ENCODE measurements at places on chromosomes 11 and 22.

GRCh38 chr11:94549146-94549545, 5.4 kb downstream of the FUT4 start:
- DNase-seq: no peak

- no peak for DNase-seq
These were observed 43.8 kb downstream of the KCNQ1OT1 start for GRCh38 chr11:2655834-2656622.

DNA sequence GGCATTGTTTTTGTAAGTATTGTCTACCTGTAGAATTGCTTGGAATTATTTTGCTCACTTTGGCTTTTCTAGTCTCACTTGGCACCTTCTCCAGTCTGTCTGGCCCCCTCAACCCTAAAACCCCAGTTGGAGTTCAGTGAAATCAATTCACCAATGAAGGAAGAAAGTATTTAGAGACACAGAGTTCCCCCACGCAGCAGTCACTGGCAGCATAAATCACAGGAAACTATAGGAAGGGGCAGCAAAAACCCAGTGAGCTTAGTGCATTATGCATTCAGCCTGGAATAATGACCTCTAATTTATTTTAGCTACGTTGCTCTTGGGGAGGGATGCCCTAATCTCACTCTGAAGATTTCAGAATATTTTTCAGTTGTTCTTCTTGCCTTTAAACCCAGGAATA, 204.7 kb upstream of the BLID start:
- no peak for DNase-seq

DNA sequence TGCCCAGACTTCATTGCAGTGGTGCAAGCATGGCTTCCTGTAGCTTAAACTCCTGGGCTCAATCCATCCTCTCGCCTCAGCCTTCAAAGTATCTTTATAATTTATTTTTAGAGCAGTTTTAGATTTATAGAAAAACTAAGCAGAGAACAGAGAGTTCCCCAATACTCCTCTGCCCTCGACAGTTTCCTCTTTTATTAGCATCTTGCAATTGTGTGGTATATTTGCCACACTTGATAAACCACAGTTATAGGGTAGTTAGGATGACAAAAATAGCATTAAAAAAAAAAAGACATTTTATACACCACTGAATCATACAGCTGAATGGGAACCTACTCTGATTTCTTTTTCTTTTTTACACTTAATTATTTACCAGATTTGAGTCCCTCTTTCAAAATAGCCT, 31.2 kb downstream of the MS4A2 start:
- DNase-seq: no peak

DNA sequence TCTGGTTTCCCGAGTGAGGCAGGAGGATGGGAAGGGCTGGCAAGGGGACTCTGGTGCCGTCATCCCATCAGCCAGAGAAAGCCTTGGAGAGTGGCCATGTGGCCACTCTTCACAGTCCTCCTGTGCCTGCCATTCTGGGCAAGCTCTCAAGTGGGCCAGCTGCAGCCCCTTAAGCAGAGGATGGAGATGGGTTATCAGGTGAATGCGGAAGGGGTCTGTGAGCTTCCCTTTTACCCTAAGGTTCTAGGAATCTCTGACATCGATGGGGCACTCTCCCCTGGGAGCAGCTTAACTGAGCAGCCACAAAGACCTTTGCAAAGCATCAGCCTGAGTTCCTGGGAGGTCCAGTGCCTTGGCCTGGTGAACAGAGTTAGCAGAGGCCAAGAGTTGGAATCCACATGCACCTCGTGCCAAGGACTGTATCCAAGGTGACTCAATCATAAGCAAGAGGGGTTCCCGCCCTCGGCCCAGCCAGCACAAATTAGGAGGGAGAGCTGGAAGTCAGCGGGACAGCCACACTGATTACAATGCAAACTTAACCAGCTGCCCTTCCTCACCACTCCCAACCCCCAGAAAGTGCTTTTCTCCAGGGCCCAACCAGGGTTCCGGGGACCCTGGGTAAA, 193.6 kb downstream of the BUD13 start:
- DNase-seq: no peak

GRCh38 chr11:57499983-57500461, 15.5 kb downstream of the SLC43A1 start:
- no peak for DNase-seq

DNA sequence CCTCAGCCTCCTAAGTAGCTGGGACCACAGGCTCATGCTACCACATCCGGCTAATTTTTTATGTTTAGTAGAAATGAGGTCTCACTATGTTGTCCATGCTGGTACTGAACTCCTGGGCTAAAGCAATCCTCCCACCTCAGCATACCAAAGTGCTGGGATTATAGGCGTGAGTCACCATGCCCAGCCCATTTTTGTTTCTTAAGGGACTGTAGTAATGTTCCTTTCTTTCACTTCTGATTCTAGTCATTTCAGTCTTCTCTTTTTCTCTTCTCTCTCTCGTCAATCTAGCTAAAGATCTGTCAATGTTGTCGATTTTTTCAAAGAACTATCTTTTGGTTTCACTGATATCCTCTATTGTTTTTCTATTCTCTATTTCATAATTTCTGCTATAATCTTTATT, 111.0 kb upstream of the APOA1 start:
- no peak for DNase-seq

GRCh38 chr11:66443602-66444001, 5.0 kb upstream of the MRPL11 start:
- DNase-seq: no peak

DNA sequence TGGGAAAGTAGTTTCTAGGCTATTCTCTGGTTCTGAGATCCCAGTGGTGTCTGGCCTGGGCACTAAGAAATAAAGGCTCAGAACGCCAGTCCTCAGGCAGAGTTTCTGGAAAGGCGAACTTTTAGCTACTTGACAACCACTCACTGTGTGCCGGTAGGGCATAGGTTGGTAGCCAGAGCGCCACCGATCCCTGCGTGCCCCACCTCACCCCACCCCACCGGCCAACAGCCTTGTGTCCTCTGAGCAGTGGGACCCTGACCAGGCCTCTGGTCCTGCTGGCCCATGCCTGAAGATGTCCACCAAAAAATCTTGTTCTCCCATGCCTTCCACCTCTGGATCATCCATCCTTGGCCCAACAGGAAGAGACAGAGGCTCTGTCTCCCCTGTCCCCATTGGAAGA, 118.0 kb downstream of the FEZ1 start:
- no peak for DNase-seq

DNA sequence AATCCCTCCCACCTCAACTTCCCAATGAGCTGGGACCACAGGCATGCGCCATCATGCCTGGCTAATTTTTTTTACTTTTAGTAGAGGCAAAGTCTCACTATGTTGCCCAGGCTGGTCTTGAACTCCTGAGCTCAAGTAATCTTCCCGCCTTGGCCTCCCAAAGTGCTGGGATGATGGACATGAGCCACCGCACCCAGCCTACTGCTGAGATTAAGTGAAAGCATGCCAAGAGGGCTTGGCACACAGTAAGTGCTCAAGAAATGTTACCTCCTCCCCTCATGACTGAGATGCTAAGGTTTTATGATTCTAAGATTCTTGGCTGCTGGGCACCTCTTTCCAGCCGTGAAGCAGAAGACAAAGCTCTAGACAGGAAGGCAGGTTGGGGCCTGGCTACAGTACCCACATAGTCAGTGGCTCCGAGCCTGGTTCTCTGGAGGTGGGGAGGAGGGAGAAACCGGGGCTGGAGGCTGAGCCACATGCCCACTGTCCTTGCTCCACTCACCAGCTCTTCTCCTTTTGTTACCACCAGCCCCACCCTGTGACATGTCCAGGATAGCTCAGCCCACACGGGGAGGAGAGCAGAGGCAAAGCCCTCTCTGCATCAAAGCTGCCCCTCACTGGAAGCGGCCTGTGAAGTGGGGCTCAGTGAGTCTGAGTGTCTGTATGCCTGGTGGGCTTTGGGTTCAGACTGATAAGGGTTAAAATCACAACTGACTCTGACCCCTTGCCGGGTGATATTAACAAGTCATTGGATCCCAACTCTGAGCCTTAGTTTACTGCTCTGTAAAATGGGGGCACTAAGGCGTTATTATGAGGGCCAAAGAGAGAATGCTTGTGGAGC, 12.9 kb downstream of the ARHGEF17 start:
- DNase-seq: no peak

- DNase-seq: no peak
These were observed 744 bp upstream of the MCM5 start for GRCh38 chr22:35399114-35399677.

DNA sequence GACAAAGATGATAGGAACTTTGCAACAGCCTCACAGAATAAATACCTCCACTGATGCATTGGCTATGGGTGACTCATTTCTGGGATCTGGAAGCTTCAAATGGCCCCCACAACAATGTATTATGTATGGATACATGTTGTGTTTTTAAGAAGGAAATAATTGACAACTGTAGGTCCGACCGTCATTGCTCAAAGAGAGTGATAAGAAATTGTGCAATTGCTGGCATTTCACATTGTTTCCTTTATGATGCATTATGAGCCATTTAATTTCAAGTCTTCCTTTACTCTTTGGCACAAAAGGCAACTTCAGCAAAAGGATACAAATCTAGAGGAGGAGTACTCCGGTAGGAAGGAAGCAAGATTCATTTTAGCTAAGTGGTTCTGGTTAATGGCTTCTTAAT, 2.0 kb downstream of the ANO3 start:
- no peak for DNase-seq

- DNase-seq: no peak
These were observed 32.8 kb downstream of the PITPNB start for GRCh38 chr22:27885977-27886842.

- no peak for DNase-seq
These were observed 742 bp upstream of the BBOX1 start for GRCh38 chr11:27039873-27040272.

- no peak for DNase-seq
These were observed 107.3 kb downstream of the BBOX1 start for GRCh38 chr11:27147916-27148315.

- DNase-seq: no peak
These were observed 47.1 kb downstream of the LARGE1 start for GRCh38 chr22:33873186-33873585.

GRCh38 chr11:78853521-78853920, 278.9 kb upstream of the NARS2 start:
- DNase-seq: no peak

DNA sequence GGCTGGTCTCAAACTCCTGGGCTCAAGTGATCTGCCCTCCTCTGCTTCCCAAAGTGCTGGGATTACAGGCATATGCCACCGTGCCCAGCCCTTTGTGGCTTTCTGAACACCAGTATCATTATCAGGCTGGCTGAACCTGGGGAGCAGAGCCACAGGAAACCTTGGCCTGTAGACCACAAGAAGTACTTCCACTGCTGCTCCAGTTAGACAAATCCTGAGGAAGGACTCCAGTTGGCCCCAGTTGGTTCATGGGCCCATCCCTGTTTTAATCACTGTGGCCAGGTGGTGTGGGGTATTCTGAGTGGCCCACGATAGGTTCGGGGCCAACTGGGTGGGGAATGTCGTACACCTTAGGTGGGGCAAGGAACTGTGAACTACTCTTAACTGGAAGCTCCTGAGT, 5.5 kb upstream of the DUSP18 start:
- no peak for DNase-seq

GRCh38 chr11:90630176-90630575, 407.3 kb upstream of the CHORDC1 start:
- DNase-seq: no peak

DNA sequence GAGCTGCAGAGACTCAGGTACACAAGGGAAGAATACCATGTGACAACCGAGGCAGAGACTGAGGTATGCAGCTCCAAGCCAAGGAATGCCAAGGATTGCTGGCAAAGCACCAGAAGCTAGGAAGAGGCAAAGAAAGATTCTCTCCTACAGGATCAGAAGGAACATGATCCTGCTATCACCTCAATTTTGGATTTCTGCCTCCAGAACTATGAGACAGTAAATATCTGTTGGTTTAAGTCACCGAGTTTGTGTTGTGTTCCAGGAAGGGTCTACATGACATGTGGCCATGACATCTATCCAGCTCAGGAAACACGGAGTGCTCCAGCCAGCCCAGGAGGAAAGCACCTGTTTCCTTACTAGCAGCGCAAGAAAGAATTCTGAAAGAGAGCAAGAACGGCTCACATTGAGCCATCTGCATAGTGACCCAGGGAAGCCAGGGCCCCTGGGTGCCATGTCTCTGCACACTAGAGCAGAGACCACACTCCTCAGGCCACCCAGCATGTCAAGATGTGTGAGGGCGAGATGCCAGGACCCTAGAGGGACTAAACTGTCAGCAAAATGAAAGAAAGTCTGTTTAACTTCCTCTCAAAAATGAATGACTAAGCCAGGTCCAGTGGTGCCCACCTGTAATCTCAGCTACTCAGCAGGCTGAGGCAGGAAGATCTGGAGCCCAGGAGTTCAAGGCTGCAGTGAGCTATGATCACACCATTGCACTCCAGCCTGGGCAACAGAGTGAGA, 35.6 kb upstream of the GALNT18 start:
- no peak for DNase-seq

DNA sequence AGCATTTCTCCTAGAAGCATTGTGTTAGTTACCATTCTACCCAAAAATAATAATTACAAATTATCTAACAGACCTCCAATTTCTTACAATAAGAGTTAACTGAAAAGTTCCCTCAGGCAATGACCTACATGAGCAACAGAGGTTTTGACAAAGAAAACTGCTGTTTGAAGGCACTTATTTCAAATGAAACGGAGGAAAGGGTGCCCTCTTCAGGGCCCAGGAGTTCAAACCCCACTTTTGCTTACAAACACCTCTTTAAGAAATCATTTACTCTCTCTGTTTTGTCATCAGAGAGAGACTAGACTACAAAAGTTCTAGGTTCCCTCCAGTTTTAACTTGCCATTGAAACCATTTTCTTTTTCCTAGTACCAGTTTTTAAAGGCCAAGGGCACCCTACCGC, 56.7 kb downstream of the AMBRA1 start:
- no peak for DNase-seq

DNA sequence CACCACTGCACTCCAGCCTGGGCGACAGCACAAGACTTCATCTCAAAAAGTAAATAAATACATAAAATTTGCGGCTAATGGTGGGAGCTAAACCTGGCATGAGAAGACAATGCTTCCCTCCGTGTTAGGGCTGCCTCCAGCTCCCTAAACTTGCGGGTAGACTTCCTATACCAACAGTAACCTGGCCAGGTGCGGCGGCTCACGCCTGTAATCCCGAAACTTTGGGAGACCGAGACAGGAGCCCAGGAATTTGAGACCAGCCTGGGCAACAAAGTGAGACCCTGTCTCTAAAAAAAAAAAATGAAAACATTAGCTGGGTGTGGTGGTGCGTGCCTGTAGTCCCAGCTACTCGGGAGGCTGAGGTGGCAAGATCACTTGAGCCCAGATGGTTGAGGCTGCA, 25.3 kb downstream of the SLC25A18 start:
- no peak for DNase-seq

- no peak for DNase-seq
These were observed 63.1 kb downstream of the ARFGAP3 start for GRCh38 chr22:42793848-42794405.

DNA sequence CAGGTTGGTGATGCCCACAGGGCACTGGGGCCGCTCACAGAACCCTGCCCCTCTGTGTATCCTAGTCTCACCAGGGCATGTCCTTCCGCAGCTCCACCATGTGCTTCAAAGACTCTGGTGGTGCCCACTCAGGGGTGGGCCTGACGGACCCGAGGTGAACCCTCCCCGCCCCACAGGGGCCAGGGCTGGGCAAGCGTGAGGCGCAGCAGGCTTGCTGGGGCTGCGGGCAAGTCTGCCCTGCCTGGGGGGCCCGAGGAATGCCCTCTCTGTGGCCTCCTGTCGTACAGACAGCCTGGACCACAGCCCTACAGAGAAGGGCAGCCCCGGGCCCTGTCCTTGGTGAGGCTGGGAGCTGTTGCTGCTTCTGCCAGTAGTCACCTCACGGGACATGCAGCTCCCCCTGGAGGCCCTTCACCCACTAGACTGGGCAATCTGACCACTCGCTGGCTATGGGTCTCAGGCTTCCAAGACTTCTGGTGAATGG, 40.2 kb downstream of the TBX1 start:
- DNase-seq: no peak

- DNase-seq: no peak
These were observed 7.0 kb upstream of the SIDT2 start for GRCh38 chr11:117171404-117172061.
